Right cardiac atrium (tissue), 5 donors: ENCODE measurements at places on chromosomes 7 and 10. TPM values are rescaled to one million over a fixed set of nuclear protein-coding genes. Genes with fewer than 3 reads are reported as not detected.

ABCB1 gene
- 0.50 TPM for polyA plus RNA-seq

METTL27 gene
- polyA plus RNA-seq, result 0.38 TPM

STAG3 gene
- 0.41 TPM for polyA plus RNA-seq

SLC26A5 gene
- polyA plus RNA-seq, result 0.07 TPM

PPP1R3C gene
- polyA plus RNA-seq, result 146 TPM

PRSS37 gene
- polyA plus RNA-seq, result not detected

EVX1 gene
- polyA plus RNA-seq, result 0.05 TPM

DDX21 gene
- 9.4 TPM for polyA plus RNA-seq

NUB1 gene
- 24.1 TPM for polyA plus RNA-seq

WEE2 gene
- not detected for polyA plus RNA-seq

CYP17A1 gene
- polyA plus RNA-seq, result 0.11 TPM

MMD2 gene
- not detected for polyA plus RNA-seq

CFAP46 gene
- polyA plus RNA-seq, result 1.00 TPM

CH25H gene
- 1.8 TPM for polyA plus RNA-seq
